ENCODE measurements at places on chromosomes 1 and 21.

- DNase-seq = no peak
These were observed 9.2 kb upstream of the GADD45A start for GRCh38 chr1:67675800-67676199.

DNA sequence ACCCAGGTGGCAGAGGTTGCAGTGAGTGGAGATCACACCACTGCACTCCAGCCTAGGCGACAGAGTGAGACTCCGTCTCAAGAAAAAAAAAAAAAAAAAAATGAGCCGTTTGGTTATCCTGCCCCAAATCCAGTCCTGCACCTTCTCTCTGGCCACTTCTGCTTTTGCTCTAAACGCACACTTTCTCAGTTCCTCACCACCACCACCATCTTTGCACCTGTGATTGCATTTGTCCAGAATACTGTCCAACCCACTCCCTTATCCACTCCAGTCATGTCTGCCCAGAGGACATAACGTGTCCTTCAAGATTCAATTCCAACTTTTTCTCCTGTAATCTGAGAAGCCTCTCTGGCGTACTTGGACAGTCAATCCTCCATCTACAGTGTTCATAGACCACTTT lies 2.2 kb upstream of the NEK2 start:
- DNase-seq = no peak

DNA sequence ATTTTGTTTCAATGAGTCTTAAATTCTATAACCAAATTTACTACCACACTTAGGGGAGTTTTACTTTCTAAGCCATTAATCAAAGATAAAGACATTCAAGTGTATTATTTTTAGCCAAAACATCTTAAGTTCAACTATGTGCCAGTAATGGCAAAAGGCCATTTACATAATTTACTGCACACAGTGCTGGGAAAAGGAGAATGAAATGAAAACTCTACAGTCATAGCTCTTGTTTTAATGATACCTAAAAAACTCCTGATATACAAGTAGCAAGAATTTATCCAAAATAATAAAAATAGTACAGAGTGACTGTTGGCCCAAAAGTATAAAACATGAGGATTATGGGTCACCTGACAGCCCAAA lies 42.4 kb upstream of the C1orf198 start:
- no peak for DNase-seq

- DNase-seq = no peak
These were observed 188.6 kb downstream of the DSCAM start for GRCh38 chr21:40658311-40658710.

GRCh38 chr21:46215436-46216131 lies 13.0 kb downstream of the LSS start:
- DNase-seq = no peak

DNA sequence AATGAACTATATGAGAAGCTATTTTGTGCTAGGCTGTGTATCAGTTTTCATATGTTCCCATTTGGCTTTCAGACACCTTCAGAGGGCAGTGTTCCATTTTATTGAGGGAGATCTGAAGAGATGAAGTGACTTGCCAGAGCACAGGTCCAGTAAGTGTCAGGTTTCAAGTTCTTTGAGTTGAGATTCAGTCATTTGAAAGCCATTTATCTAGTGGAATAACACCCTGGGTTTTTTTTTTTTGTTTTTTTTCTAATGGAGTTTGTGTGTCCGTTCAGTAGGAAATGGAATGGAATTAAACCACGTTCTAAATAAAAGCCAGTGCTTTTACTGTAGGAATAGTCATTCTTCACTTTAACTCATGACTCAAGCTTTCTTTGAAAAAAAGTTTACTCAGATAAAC lies 652.9 kb upstream of the USP24 start:
- DNase-seq = no peak

- no peak for DNase-seq
These were observed 9.3 kb upstream of the CACYBP start for GRCh38 chr1:174990382-174990999.

DNA sequence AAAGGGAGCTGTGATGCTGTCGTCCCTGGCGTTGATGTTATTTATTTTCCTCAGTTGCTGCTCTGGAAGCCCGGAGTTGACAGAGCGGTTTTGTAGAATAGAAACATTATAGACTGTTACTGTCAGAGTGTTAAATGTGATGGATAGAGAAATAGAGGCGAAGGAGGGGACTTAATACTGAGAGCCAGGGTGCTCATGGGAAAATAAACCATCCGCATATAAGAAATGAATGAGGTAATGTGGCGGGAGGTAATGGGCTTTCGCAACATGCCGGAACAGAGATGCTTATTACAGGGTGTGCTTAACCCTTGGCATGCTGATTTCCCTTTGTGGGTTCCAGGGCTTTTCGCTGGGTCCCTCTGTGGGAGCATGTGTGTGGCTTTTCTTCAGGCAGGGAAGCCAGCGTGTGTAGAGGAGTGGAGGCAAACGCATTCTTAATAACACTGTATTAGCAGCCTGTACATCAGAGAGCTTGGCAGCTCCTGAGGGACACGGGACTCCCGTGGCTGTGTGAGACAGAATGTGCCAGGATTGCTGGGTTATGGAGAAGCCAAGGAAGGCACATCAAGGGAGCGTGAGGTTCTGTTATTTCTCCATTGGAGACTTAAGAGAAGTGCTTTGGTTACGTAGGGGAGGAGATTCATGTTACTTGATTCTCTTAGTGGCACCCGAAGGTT lies 141.0 kb downstream of the PBX1 start:
- DNase-seq = peak; percentile 19

DNA sequence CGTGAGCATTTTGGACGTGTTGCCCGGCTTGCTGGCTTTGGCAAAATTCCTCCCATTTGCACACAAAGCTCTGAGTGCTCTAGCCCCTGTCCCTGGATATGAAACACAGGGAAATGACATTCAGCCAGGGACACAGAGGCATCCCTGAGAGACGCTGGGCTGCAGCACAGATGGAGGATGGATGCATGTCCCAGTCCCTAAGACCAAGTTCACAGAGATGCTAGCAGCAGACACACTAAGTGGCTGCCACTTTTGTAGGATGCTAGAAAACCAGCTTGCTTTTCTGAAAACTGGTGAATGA lies 12.5 kb downstream of the ACTRT2 start:
- no peak for DNase-seq

GRCh38 chr1:173527151-173527826 lies 50.2 kb downstream of the PRDX6 start:
- DNase-seq = no peak

- DNase-seq = no peak
These were observed 431.4 kb downstream of the NEGR1 start for GRCh38 chr1:71850936-71851335.

GRCh38 chr1:93608187-93609109 lies 73.2 kb downstream of the BCAR3 start:
- DNase-seq = no peak

DNA sequence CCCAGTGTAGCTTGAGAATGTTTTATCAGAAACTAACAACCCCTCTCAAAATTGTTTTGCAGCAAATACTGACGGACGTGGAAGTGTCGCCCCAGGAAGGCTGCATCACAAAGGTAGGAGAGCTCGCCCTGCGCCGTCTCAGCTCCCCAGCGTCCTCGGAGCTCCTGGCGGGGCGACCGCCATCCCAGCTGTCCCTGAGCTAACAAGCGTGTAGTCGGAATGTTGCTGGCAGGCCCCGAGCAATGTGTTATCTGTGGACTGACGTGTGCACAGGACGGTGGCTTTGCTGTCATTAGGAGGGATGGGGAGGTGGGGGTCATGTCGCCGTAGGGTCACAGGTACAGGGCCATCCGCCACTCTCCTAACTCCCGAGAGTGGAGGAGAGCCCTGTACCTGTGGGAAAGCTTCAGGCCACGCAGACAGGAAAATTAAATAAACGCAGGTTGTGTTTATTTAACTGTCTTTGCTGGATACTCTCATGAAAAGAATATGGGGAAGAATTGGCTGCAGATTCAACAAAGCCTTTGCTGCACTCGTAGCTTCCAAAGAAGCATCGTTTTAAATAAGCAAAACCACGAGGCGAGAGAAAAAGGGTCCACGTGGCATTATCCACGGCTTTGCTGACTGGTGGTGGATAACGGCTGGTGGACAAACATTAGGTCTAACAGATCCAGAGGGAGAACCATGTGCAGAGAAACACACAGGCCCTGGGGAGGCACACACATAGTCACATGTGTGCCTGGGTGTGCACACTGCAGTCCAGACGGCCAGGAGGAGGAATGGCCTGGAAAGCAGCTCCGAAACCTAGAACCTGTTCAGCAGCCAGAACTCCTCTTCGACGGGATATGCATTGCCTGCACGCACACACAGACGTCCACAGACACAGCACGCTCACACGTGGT lies 175.3 kb downstream of the PRDM16 start:
- DNase-seq = no peak

GRCh38 chr1:111649648-111650047 lies 30.1 kb downstream of the RAP1A start:
- no peak for DNase-seq

- no peak for DNase-seq
These were observed 18.6 kb upstream of the RASAL2 start for GRCh38 chr1:178075333-178075732.

GRCh38 chr1:178926046-178926445 lies 55.2 kb upstream of the ANGPTL1 start:
- DNase-seq = no peak

DNA sequence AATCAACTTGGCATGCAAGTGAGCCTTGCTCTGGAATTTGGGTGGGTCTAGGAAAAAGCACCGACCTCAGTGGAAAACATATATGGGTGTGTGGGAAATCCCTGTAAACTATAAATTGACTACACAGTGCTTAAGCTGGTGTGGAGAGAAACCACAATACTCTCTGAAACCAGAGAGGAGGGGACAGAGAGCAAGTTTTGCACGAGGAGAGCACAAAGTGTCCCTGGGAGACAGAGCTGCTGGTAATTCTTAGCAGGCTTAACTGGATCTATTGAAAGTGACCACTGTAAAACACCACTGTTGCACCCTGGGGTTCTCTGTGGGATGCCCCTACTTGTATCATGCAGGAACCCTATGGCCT lies 12.8 kb downstream of the KCNJ15 start:
- DNase-seq = no peak

DNA sequence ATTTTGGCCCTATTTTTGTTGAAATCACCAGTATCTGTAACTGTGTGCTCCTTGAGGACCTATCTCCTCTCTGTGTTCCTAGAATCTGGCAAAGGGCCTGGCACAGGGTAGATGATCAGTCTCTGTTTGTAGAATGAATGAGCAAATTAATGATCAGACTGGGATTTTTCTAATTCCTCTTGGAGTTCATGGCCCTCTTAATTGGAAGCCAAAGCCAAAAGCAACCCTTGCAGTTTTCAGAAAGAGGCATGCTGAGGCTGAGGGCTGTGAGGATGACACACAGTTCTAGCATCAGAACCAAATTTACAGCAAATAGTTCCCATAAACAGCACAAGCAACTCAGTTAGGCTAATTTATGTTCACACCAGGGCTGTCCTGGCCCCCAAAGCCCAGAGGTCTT lies 111.1 kb upstream of the BEND5 start:
- DNase-seq = no peak

DNA sequence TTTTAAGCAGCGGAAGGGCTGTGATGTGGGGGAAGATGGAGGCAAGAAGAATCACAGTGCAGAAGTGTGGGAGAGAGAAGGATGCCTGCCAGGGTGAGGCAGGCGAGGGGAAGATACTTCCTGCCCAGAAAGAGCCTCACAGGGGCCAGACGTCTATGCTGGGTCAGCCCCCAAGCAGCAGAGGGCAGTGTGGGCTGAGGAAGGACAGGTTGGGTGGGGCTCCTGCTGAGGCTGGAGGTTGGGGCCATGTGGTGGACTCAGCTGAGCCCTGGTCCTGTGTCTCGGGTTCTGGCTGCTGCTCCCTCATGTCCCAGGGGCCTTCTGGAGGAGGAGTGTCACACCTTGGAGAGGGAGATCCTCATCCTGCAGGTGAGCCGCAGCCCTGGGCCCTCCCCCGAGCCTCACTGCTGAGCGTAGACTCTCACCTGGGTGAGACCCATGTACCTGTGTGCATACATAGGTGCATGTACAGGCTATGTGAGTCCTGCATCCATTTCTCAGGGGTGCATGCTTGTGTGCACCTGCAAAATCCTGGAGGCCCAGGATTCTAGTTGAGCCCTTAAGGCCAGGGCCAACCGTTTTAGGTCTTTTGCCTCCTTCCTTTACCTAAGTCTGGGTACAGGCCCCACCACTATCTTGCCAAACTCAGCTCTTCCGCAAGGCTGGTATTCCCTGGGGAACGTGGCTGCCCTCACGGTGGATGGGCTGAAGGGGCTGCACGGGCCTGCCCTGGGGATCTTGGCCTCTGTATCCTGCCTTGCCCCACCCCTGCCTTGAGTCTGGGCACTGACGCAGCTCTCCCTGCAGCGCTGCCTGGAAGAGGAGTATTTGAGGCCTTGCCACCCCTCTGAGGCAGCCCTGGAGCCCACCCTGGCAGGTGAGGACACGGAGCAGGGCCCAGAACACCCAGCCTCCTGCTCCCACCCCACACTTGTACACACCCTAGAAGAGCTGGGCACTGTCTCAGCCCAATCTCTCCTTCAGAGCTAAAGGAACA lies 3.7 kb downstream of the CCDC24 start:
- DNase-seq = no peak

GRCh38 chr1:154712166-154712810 lies 104.3 kb upstream of the ADAR start:
- DNase-seq = no peak
